ENCODE measurements at places on chromosomes 2 and 18. TPM values are rescaled to one million over a fixed set of nuclear protein-coding genes. Genes with fewer than 3 reads are reported as not detected.

Gene CYS1
- not detected for total RNA-seq

DNA sequence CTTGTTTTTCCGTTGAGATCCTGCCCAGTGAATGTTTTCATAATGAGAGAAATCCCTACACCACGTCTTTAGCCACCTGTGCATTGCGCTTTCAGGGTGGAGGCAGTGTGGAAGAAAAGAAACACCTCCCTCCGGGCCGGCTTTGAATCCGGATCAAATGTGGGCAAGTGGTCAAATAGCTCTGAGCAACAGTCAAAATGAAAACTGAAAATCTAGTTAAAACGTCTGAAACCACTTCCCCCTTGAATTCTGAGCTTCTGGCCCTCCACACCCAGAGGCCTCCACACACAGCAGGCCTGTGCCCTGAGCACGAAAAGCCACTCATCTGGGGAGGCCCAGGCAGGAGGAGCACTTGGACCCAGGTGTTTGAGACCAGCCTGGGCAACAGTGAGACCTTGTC lies 263.6 kb upstream of the SALL3 start:
- H3K4me1 ChIP-seq: no peaks in the 10 kb centered on the region
- no peaks in the 10 kb centered on the region for H3K27me3 ChIP-seq
- no peak overlapping the region for H3K4me3 ChIP-seq
- H3K27ac ChIP-seq: no peak overlapping the region
- no peak for DNase-seq
- H3K36me3 ChIP-seq: no peaks in the 10 kb centered on the region

GRCh38 chr2:181458871-181459270 lies 1.7 kb downstream of the ITGA4 start:
- H3K27me3 ChIP-seq: no peaks in the 10 kb centered on the region
- H3K4me3 ChIP-seq: peak overlapping the region; percentile 91
- no peaks in the 10 kb centered on the region for H3K36me3 ChIP-seq
- peak overlapping the region; percentile 86 for H3K27ac ChIP-seq
- peaks cover 47% of the 10 kb centered on the region for H3K4me1 ChIP-seq

GRCh38 chr18:44502790-44503189 lies 177.9 kb upstream of the SETBP1 start:
- no peaks in the 10 kb centered on the region for H3K36me3 ChIP-seq
- no peak overlapping the region for H3K4me3 ChIP-seq
- no peaks in the 10 kb centered on the region for H3K4me1 ChIP-seq
- no peaks in the 10 kb centered on the region for H3K27me3 ChIP-seq
- DNase-seq: no peak

DNA sequence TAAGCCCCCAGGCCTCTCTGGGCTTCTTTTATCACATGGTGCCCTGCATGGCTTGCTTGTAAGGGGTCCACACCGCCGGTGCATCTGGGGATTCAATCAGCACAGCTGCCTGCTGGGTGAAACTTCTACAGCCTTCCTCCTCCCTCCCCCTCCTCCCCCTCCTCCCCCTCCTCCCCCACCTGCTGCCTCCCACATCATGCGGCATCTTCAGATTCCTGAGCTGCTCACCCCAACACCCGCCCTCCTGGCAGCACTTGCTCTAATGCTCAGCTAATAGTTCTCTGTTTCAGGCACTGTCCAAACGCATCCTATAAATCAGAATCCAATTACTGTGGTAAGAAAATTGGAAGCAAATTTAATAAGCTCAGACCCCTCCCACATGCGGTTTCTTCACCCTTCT lies 150.7 kb downstream of the GALNT14 start:
- H3K27ac ChIP-seq: no peak overlapping the region
- no peak for DNase-seq
- H3K4me1 ChIP-seq: no peaks in the 10 kb centered on the region
- H3K27me3 ChIP-seq: no peaks in the 10 kb centered on the region

DNA sequence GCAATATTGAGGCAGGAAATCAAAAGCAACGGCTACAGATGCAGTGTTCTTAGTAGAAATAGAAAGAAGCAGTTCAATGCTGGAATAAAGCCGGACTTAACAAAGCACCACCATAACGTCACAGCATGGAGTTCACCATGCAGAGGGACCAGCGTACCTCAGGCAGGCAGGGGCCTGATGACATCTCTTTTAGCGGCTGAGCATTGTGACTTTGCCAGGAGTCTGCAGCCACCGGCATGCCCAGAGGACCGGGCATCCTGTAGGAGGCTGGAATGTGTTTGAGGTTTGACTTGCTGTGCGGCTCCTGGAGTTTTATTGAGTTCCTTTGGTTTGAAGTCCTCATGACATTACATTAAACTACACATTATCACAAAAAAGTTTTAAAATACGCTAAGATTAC lies 139.8 kb downstream of the UXS1 start:
- H3K4me1 ChIP-seq: peaks cover 77% of the 10 kb centered on the region
- H3K36me3 ChIP-seq: no peaks in the 10 kb centered on the region
- DNase-seq: no peak

GRCh38 chr2:28658369-28658768 lies 93.3 kb upstream of the PPP1CB start:
- no peak overlapping the region for H3K27ac ChIP-seq
- peaks cover 15% of the 10 kb centered on the region for H3K4me1 ChIP-seq
- DNase-seq: no peak
- no peaks in the 10 kb centered on the region for H3K27me3 ChIP-seq
- no peak overlapping the region for H3K4me3 ChIP-seq

Gene SLC66A2
- total RNA-seq: 26.4 TPM

- no peaks in the 10 kb centered on the region for H3K27me3 ChIP-seq
- peaks cover 39% of the 10 kb centered on the region for H3K36me3 ChIP-seq
- H3K4me1 ChIP-seq: no peaks in the 10 kb centered on the region
- H3K27ac ChIP-seq: no peak overlapping the region
- no peak overlapping the region for H3K4me3 ChIP-seq
Measured at GRCh38 chr18:62572456-62572855, 49.6 kb downstream of the ZCCHC2 start.

DNA sequence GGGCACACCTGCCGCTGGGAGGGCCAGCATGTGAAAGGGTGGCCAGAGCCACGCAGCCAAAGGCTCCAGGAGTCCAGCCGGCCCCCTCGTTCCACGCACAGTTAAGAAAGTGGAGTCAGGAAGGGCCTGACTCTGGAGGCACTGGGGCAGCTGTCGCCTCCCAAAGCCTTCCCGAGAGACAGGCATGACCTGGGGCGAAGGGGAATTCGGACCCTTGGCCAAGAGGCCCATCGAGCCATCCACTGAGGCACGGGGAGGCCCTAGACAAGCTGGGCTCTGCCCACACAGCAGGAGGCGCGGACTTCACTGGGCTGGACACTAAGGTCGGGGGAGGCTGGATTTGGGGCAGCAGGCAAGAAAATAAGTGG lies 38.5 kb upstream of the SNED1 start:
- H3K27ac ChIP-seq: no peak overlapping the region
- no peaks in the 10 kb centered on the region for H3K36me3 ChIP-seq
- no peaks in the 10 kb centered on the region for H3K4me1 ChIP-seq
- DNase-seq: no peak
- no peaks in the 10 kb centered on the region for H3K27me3 ChIP-seq

- no peak for DNase-seq
- H3K27me3 ChIP-seq: no peaks in the 10 kb centered on the region
- H3K4me1 ChIP-seq: no peaks in the 10 kb centered on the region
- no peak overlapping the region for H3K4me3 ChIP-seq
- H3K27ac ChIP-seq: no peak overlapping the region
Measured at GRCh38 chr2:62999905-63000304, 50.7 kb upstream of the OTX1 start.

Gene MAPRE2
- total RNA-seq: 48.8 TPM

Gene CHRNG
- total RNA-seq: not detected

- H3K27me3 ChIP-seq: no peaks in the 10 kb centered on the region
- H3K36me3 ChIP-seq: no peaks in the 10 kb centered on the region
- no peak for DNase-seq
- H3K4me3 ChIP-seq: no peak overlapping the region
- H3K4me1 ChIP-seq: no peaks in the 10 kb centered on the region
Measured at GRCh38 chr2:149438330-149438960, 108.1 kb downstream of the LYPD6 start.

DNA sequence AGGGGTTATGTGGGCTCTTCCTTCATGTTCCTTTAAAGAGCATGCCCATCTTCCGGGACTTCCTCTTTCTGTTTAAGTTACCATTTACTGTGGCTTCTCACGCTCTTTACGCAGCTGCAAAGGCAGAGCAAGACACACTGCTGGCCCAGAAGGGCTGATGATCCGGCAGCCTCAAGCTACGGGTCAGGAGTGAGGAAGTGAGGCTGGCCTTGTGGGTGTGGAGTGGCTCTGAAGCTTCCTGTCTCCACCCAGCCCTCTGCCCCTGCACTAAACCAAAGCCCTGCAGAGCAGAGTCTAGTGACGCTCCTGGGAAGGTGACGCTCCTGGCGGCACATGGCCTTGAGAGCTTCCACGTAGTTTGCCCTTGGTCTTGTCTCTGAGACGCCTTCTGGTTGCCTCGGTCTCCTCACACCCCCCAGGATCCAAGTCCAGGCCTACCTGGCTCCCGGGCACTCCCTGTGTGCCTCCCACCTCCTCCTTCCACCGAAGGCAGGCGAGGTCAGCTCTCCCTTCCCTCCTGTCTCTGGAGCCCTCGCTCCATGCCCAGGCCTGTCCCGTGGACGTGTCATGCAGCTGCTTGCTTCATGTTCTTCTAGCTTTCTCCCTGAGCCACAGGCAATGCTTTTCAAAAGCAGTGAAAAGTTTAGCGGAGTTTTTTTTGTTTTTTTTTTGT lies 50.3 kb downstream of the ARL4C start:
- no peak overlapping the region for H3K4me3 ChIP-seq
- peak; percentile 87 for DNase-seq
- no peaks in the 10 kb centered on the region for H3K27me3 ChIP-seq
- H3K4me1 ChIP-seq: peaks cover 95% of the 10 kb centered on the region

DNA sequence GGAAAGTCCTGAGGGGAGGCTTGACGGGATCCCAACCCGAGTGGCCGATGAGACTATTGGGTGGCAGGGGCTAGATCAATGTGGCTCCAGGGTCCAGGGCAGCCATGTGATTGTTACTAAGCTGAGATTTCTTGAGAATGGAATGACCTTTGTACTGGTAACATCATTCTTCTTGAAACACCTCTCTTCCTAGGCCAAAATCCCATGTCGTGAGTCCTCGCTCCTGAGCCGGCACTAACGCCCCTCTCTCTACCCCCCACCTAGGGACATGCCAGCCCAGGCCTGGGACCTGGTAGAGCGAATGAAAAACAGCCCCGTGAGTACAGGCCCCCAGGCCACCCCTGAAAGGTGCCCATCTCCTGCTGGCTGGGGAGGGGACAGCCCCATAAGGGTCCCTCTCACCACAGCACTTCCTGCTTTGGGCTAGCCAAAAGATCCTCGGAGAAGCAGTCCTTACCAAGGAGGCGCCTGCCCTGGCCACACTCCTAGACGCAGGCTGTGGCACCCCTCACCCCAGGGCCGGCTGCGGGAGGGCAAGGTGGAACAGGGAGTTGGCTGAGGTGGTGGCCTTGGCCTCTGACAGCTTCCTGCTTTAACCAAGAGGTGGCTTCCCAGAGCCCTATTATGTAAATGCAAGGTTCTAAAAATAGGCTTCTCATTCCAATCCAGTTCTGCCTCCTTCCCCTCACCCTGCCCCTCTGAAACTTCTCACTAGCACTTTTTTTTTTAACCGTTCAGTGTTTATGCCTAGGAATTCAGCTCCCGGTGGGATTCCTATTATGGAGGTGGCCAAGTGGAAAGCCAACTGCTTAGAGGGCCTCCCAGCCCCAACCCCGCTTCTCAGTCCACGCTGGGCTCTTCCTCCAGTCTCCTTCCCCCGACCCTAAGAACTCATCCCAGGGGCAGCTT lies 126.6 kb upstream of the PPP1CB start:
- no peaks in the 10 kb centered on the region for H3K36me3 ChIP-seq
- peaks cover 78% of the 10 kb centered on the region for H3K4me1 ChIP-seq
- H3K4me3 ChIP-seq: no peak overlapping the region
- DNase-seq: peak; percentile 75
- H3K27me3 ChIP-seq: no peaks in the 10 kb centered on the region
- peak overlapping the region; percentile 81 for H3K27ac ChIP-seq

DNA sequence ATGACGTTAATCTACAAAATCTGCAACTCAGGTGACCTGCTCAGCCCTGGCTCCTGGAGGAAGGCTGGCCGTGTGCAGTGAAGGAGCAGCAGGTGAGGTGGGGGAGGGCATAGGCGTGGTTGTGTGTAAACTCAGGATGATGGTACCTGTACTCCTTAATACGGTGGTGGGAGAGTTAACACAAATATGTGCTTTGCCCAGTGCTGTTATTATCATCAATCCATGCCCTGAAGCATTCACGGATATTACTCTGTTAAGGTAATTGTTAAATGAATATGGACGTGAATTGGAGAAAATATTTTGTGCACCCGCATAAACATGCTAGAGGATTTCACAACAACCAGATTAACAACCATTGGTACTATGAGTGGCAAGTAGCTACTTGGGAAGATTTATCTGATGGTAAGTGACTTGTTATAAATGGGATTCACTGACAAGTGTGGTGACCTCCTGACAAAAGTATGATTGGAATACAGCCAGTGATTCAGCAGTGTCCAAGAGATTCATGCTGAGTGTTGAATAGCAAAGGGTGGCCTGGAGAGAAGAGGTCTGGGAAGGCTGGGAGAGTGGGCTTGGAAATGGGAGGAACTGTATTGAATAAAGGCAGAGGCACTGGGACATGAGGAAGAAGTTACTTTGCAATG lies 194.1 kb downstream of the TPGS2 start:
- no peak overlapping the region for H3K4me3 ChIP-seq
- DNase-seq: no peak
- no peaks in the 10 kb centered on the region for H3K27me3 ChIP-seq
- H3K27ac ChIP-seq: no peak overlapping the region
- H3K36me3 ChIP-seq: no peaks in the 10 kb centered on the region
- no peaks in the 10 kb centered on the region for H3K4me1 ChIP-seq

- no peak overlapping the region for H3K27ac ChIP-seq
- no peaks in the 10 kb centered on the region for H3K36me3 ChIP-seq
- no peaks in the 10 kb centered on the region for H3K27me3 ChIP-seq
- H3K4me1 ChIP-seq: no peaks in the 10 kb centered on the region
- no peak for DNase-seq
Measured at GRCh38 chr2:25056098-25056821, 14.4 kb downstream of the EFR3B start.

GRCh38 chr2:144211826-144212225 lies 308.1 kb downstream of the ZEB2 start:
- H3K36me3 ChIP-seq: no peaks in the 10 kb centered on the region
- no peak for DNase-seq
- H3K4me1 ChIP-seq: peaks cover 26% of the 10 kb centered on the region
- H3K27ac ChIP-seq: no peak overlapping the region
- H3K27me3 ChIP-seq: no peaks in the 10 kb centered on the region
- H3K4me3 ChIP-seq: no peak overlapping the region

DNA sequence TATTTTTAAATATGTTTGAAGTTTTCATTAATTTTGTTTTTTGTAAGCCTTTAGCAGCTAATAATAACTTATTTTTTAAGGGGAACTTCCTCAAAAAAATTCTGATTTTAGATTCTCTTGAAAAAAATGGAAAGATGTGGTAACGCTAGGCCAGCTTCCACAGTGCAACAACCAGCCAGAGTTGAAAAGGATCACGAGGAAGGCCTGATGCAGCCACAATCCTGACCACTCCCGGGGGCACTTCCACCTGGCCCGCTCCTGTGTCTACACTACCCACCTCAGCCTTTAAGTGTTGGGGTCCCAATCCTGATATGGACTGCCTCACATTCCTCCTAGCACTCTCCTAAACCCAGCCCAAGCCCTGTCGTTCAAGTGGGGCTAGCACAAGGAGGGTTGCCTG lies 101.1 kb downstream of the TMEM17 start:
- H3K27ac ChIP-seq: no peak overlapping the region
- H3K4me3 ChIP-seq: no peak overlapping the region
- H3K4me1 ChIP-seq: no peaks in the 10 kb centered on the region
- H3K27me3 ChIP-seq: no peaks in the 10 kb centered on the region
- DNase-seq: no peak

Gene ELAC1
- total RNA-seq: 11.6 TPM

Gene ANO7
- total RNA-seq: 0.81 TPM

Gene FZD7
- 0.47 TPM for total RNA-seq

GRCh38 chr2:96081042-96081441 lies 35.3 kb downstream of the ADRA2B start:
- no peak overlapping the region for H3K27ac ChIP-seq
- no peak overlapping the region for H3K4me3 ChIP-seq
- no peaks in the 10 kb centered on the region for H3K36me3 ChIP-seq
- H3K27me3 ChIP-seq: no peaks in the 10 kb centered on the region
- no peak for DNase-seq
